ENCODE measurements at places on chromosomes 4 and X.

DNA sequence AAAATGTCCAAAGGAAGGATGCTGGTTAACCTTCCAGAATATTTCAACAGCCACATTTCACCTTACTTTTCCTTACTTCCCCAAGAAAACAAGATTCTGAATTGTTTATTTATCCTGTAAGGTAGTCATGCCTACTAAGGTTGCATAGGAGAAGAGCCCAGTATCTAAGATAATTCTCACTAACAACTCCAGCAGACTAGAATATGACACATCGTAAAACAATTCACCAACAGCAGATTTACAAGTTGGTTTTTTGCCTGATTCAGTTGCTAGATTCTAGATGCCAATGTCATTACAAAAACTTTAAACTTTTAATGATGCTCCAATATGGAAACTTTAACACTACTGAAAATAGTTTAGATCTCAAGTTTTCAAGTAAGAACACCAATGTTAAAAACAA is 176.4 kb downstream of the IL13RA2 start:
- peak; percentile 0 for DNase-seq

DNA sequence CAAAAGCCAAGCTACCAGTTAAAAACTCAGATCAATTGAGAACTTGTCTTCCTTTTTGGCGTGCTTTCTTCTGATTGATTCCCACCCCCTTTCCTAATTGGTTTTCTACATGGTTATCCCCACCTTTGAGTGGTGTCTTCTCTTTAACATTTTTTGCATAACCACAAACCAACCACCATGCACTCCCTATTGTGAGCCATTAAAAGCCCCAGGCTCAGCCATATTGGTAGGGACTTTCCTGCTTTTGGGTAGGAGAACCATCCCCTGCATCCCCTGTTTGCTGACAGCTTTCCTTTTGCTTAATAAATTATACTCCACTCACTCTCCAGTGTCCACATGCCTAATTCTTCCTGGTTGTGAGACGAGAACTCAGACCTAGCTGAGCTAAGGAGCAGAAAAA is 1651.4 kb upstream of the IGFBP7 start:
- no peak for DNase-seq

- no peak for DNase-seq
Measured at GRCh38 chr4:3283483-3283882, 9.3 kb upstream of the RGS12 start.

- no peak for DNase-seq
Measured at GRCh38 chr4:40918330-40918729, 168.6 kb downstream of the NSUN7 start.

GRCh38 chrX:20060961-20061748 is 55.6 kb downstream of the MAP7D2 start:
- no peak for DNase-seq

DNA sequence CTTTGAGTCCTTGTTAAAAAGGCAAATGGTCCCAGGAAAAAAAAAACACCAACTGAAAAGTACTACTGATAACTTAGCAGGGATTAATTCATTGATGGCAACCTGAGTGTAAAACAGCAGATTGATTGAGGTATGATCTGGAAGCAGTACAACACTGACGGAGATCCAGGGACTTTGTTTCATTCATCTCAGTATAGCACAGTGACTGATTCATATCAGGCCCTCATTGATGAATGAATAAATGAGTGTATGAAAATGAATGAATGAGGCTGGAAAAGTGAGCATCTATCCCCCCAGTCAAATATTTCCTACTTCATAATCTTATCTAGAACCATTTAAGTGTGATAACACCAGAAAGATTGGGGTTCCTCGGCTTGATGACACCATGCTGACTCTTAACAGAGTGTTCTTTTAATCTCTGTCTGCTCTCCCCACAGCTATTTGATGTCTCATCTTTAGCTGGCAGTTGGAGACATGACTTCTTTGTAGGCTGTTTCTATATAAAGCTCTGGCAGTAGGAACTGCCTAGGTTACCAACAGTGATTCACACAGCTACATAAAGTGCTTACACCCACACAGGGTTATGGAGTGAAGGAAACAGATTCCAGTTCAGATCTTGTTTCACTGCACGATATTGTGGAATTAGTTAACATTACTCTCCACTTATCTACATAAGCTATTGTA is 18.6 kb upstream of the RNF128 start:
- DNase-seq: peak; percentile 54

DNA sequence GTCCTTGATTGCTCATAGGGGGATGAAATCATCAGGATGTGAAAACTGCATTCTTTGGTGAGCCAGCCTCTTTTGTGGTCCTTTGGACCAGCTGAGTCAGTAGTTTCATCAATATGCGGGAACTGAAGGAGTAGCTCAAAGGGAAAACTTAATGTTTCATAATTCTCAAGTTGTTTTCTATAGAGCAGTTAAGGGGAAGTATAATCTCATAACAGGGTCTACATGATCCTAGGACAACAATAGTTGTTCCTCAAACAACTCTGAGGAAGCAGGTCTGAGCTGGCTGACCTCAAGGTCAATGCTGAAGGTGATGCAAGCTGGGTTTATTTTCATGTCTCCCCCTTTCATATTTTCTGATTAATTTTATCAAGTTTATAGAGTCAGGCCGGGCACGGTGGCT is 36.1 kb upstream of the IRF2 start:
- no peak for DNase-seq

DNA sequence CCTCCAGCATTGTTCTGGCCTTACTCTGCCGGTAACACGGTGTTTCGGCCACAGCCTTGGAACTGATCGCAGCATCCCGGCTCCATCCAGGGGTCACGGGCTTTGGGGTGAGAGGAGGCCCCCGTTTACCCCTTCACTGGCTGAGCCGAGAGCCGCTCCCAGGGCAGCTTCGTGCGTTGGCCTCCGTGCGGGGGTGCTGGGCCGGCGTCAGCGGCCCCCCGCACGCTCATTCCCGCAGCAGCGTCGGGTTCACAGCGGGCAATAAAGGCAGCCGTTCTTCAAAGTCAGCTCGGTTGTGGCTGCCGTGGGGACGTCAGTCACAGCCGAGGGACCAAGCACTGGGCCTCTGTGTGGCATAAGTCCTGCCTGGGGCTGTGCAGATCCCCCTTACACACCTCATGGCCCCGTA is 25.3 kb upstream of the PLCXD1 start:
- no peak for DNase-seq

DNA sequence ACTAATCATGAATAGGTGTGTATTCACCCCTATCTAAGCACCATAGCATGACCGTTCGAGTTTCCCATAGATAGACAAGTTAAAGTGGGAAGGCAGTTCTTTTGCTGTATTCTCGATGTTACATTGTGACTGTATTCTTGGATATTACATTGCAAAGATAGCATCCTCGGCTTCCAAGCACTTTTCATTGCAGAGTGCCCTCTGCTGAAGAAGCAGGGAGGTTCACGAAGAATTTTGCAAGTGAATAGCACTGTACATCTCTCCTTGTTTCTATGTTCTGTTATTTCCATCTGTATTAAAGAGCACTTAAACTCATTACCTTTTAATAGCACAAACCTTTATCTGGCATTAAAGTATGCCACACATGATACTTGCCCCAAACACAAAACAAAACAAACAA is 426.7 kb upstream of the ARX start:
- no peak for DNase-seq

- DNase-seq: peak; percentile 54
Measured at GRCh38 chr4:154719087-154719486, 24.7 kb upstream of the LRAT start.

DNA sequence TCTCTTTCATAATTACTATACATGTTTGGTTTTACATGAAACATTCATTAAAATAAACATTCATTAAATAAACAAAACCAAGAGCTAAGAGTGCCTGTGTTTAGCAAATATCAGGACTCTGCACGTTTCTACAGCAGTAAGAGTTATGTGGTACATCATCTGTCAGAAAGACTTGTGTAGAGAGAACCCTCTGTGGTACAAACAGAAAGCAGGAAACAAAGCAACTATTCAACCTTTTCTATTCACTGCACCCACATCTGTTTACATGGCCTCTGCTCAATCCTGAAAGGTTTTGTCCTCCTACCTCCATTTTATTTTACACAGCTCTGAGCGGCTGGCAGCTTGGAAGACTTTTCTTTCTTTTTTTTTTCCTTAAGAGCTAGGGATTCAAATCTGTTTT is 90.7 kb upstream of the PCDH18 start:
- no peak for DNase-seq

DNA sequence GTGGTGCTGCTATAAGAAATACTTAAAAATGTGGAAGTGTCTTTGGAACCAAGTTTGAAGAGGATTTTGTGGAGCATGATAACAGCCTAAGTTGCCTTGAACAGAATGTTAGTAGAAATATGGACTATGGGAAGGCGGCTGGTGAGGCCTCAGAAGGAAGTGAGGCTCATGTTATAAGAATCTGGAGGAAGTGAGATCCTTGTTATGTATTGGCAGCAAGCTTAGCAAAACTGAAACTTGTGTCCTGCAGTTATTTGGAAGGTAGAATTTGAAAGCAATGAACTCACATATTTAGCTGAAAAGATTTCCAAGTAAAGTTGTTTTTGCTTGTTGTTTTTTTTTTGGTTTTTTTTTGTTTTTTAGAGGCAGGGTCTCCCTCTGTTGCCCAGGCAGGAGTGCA is 13.6 kb upstream of the MED14 start:
- no peak for DNase-seq

DNA sequence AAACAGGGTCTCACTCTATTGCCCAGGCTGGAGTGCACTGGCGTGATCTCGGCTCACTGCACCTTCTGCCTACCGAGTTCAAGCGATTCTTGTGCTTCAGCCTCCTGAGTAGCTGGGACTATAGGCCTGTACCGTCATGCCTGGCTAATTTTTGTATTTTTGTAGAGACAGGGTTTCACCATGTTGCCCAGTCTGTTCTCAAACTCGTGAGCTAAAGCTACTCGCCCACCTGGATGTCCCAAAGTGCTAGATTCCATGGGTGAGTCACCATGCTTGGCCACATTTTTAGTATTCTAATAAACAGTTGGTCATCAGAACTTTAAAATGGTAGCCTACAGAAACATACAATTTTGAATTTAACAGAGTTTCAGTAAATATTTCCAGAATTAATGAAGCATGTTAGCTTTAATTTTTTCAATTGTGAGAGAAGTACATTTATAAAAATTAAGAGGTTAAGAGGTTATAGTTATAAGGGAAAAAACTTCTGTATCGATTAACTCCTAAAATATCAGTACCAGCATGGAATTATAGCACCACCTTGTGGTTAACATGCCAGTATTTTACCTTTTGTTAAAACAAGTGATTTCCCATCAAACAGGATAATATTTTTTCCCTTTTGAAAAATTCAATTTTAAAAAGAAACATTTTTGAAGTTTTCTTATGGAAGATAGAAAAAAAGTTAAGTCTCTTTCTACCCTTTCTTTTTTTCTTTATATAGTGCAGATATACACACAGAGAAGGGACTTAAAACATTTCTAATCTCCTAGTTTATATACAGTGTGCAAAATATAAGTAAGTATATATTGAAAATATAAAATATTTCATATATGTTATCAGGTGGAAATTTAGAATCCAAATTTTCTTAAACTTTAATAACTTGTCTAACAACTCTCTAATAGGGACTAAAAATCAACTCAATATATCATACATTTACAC is 35.4 kb downstream of the CEP44 start:
- peak; percentile 51 for DNase-seq

GRCh38 chrX:43677993-43678392 is 21.9 kb downstream of the MAOA start:
- DNase-seq: no peak

DNA sequence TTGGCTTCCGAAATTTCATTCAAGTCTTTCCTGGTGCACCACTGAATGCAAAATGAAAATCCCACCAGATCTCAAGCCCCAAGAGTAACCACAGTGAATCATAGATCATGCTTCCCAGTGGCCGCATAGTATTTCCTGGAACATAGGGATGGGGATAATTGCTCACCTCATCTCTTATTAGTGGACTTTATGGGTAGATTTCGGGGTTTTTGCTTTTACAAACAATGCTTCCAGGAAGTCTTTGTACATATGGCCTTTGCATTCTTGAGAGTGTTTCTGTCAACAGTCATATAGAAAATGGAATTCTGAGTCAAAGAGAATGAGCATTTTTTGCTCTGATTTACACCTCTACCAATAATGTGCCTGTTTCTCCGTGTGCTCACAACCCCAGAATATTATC is 53.4 kb downstream of the PPEF2 start:
- no peak for DNase-seq

DNA sequence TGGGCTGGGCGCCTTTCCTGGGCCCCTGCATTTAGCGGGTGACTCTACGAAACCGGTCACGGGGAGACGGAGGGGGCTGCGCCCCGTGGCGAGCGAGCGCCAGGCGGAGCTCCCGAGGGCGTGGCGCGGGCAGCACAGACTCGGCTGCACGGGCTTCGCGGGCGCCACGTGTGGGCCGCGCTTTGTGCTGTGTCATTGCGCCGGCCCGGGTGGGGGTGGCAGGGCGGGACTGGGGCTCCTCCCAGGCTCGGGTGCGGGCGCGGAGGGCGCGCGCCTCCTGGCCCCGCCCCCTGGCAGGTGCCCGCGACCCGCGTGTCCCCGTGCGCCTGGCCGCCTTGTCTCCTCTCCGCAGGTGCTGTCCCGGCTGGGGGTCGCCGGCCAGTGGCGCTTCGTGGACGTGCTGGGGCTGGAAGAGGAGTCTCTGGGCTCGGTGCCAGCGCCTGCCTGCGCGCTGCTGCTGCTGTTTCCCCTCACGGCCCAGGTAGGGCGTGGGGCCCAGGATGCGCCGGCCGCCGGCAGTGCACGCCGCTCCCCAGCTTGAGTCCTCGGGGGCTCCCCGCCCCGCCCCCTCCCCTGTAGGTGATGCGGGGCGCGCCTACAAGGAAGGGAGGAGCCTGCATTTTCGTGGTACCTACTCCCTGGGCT is 651 bp downstream of the UCHL1 start:
- DNase-seq: peak; percentile 85

GRCh38 chr4:101348367-101348827 is 1.1 kb upstream of the PPP3CA start:
- DNase-seq: no peak

DNA sequence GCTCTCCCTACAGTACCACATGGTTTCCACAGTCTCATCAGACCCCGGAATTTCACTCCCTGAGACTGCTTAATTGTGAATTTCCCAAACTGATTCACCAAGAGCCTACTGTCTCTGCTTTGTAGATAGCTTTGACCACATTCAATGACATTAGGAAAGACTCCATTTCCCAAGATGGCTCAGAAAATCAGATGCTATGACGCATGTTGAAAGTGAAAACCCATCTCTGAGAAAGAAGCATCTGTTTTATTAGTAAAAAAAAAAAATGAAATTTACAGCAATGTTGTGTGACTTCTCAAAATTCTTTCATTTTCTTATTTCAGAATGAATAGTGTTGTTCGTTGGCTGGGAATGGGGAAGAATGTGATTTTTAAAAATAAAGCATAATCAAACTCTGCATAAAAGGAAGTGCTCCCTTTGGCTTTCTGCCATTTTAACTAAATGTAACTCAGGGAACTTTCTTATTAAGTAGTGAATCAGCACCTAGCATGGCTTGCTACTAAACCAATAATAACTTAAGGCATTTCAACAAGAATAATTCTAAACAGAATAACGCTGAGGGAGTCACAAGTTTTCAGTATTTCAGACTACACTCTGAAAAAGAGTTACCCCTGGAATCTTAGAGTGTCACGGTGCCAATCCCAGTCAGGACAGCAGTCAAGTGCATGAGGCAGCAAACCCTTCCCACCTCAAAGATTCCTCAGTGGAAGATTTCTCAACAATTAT is 97.4 kb upstream of the MYOZ2 start:
- no peak for DNase-seq
